ENCODE measurements at places on chromosomes 11 and 22. TPM values are rescaled to one million over a fixed set of nuclear protein-coding genes. Genes with fewer than 3 reads are reported as not detected.
A peak's percentile ranks its signal among the peaks of the same experiment; 100 is the strongest.

DNA sequence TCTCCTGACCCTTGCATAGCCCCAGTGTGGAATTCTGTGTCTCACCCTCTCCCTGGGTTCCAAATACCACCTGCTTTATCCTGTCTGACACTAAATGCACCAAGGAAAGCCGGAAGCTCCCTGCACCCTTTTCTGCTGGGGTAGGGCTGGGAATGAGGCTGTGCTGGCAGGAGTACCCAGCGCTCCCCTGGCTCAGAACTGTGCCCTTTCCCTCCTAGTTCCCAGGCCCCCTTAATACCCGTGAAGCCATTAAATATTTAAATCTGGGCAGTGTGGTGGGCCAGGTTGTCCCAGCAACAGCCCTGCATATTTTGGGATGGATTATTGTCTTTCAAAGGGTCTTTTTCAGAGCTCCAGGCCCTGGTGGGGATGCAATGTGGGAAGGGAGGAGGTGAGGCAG is 63.0 kb downstream of the TP53I11 start:
- DNase-seq = no peak

The VWCE gene
- total RNA-seq = 2.2 TPM

DNA sequence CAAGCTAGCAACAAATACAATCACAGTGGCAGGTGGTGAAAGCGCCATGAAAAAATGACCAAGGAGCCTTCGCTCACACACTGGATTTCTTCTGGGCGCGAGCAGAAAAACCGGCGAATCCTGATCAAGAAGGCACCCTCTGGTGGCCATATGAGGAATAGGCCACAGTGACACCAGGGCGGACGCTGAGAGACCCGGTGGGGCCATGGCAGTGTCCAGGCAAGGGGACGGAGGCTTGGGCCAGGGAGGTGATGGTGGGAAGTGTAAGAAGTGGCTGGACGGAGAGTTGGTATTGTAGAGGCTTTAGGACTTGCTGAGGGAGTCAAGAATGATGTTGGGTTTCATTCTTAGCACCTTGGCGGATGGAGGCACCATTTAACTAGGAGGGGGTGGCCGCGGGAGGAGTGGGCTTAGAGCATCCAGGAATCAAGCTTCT is 16.9 kb upstream of the RAC2 start:
- peak; percentile 58 for DNase-seq

GRCh38 chr11:93614173-93614722 is 47.2 kb upstream of the CEP295 start:
- no peak for DNase-seq

DNA sequence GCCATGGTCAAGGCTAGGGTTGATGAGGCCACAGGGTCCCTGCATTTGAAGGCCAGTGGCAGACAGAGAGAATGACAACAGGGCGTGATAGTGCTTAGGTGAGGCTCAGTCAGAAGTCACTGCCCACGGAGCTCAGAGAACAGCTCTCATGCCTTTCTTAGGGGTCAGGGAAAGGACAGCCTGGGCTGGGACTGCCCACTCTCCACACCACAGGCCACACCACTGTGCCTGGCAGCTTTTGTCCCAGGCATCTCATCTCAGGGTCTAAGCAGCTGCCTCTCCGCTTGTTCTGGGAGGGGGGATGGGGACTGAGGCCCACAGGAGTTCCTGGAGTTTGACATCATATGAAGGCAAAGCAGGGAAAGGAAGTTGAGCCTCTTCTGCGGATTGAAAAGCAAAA is 150.2 kb upstream of the B3GAT1 start:
- no peak for DNase-seq

The TCN1 gene
- total RNA-seq = not detected

GRCh38 chr11:35618497-35619115 is 346 bp downstream of the FJX1 start:
- DNase-seq = peak; percentile 59

The DMC1 gene
- total RNA-seq = 2.3 TPM

DNA sequence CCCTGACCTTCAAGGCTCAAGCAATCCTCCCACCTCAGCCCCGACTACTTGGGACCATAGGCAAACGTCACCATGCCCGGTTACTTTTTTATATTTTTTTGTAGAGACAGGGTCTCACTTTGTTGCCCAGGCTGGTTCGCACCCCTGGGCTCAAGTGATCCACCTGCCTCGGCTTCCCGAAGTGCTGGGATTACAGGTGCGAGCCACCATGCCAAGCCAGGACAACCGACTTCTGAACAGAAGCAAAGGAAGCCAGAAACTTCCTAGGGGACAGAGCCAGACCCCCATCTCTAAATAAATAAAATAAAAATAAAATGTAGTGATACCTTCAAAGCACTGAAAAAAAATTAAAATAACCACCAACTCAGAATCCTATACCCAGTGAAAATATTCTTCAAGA is 26.4 kb downstream of the C11orf58 start:
- no peak for DNase-seq

DNA sequence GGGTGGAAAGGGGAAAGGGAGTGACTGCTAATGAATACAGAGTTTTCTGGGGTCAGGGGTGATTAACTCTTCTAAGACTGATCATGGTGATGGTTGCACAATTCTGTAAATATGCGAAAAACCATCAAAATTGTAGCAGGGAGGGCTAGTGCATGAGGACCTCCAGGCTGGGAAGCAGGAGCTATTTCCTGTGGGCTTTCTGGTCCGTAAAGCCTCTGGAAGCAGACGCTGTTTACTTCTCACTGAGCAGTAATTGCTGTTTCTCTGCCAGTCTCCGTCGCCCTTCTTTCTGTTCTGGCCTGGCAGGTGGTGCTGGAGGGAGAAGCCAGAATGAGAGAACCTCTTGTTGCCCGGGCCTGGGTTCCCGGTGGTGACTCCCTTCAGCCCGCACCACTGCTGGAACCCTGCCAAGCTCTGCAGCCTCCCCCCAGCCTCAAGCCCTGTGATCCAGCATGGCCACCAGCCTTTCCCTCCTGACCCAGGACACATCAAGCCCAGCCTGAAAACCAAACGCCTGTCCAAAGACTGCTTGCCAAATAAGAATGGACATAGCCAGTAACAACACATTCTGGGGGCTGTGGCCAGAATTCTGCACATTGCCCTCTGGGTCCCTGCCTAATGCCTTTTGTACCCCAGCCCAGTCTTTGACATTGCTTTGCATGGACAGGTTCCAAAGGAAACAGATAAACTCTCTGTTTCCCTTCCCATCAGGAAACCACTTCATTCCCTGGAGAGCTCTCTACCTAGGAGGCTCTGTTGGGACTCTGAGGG is 201.0 kb upstream of the NAV2 start:
- peak; percentile 88 for DNase-seq

The CALCA gene
- not detected for total RNA-seq

- no peak for DNase-seq
Observed at GRCh38 chr11:134438542-134439537, 26.8 kb upstream of the B3GAT1 start.

GRCh38 chr22:35733791-35734516 is 16.3 kb downstream of the APOL5 start:
- no peak for DNase-seq

DNA sequence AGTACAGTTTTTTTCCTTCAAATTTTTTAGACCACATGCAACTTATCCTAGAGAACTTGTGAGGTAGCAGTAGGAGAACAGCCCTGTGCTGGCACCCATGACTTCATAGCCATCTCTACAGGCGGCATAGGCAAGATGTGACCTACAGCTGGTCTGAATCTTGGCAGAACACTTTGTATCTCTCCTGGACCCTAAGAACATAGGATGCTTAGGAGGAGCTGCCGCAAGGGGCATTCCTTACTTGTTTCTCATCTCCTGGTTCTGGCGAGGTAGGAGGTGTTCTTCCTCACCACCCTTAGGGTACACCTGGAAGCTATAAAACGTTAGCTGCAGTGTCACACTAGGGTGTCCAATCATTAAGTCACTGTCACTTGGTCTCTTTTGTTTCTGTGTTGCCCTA is 16.4 kb downstream of the CWC15 start:
- no peak for DNase-seq

The HMBS gene
- total RNA-seq = 11.2 TPM

- no peak for DNase-seq
Observed at GRCh38 chr22:45743687-45744086, 72.1 kb downstream of the ATXN10 start.

- no peak for DNase-seq
Observed at GRCh38 chr22:44192098-44192815, 11.5 kb downstream of the PARVG start.

The KRTAP5-10 gene
- not detected for total RNA-seq

GRCh38 chr11:20429216-20429615 is 41.7 kb downstream of the PRMT3 start:
- no peak for DNase-seq

DNA sequence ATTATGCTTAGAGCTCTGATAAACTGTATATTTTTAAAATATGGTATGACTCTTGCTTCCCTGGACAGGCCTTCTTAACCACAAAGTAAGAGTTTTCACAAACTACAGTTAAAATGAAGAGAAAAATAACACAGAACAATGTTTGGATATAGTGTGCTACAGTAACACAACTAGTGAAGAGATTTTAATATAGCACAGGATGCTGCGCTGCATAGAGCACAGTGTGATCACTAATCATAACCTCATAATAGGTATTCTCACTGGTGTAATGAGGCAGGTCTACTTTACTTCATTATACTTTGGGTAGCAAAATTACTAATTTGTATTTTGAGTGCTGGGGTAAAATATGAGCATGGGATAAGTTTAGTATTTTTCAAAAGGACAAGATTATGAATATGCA is 256.5 kb downstream of the GUCY1A2 start:
- DNase-seq = no peak

GRCh38 chr22:47564651-47565434 is 802.4 kb downstream of the TBC1D22A start:
- no peak for DNase-seq

The IGLL1 gene
- total RNA-seq = not detected

The SCGB1A1 gene
- not detected for total RNA-seq

The MMP13 gene
- total RNA-seq = not detected

The SMTNL1 gene
- not detected for total RNA-seq

The MMP12 gene
- 3.0 TPM for total RNA-seq

The HEPHL1 gene
- total RNA-seq = 4.3 TPM

DNA sequence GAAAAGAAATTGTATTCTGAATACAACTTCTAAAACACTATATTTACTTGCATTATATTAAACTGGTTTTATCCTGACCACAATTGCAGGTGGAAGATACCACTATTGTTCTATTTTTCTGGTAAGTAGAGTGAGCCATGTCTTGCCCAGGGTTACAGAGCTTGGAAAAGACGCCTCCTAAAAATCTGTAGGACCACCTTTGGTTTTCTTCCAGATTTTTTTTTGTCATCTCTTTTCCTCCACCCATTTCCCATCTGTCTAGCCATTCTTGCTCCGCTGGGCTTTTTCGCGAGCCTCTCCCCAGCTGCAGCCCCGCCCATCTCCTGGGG is 294 bp upstream of the MTMR3 start:
- no peak for DNase-seq

- peak; percentile 48 for DNase-seq
Observed at GRCh38 chr22:22431271-22432220, 77.0 kb downstream of the ZNF280B start.

DNA sequence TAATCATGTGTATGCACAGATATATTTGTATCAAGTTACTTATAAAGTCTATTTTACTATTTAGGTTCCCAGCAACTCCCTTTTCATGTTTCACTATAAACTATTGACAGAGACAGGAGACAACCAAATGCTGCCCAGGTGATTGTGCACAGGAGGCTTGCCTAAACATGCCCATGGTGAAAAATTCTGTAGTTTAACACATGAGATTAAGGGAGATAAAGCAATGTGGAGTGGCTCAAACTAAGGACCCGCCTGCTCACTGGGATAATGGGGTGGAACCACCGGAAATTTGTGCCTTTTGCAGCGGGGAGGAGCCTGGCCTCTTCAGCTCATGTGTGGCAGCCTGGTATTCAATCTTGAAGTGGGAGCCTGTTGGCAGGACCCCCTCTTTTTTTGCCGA is 459.5 kb upstream of the CNTN5 start:
- DNase-seq = no peak

Data from fibroblast of villous mesenchyme (primary cell).